ENCODE measurements at places on chromosomes 4 and X.

DNA sequence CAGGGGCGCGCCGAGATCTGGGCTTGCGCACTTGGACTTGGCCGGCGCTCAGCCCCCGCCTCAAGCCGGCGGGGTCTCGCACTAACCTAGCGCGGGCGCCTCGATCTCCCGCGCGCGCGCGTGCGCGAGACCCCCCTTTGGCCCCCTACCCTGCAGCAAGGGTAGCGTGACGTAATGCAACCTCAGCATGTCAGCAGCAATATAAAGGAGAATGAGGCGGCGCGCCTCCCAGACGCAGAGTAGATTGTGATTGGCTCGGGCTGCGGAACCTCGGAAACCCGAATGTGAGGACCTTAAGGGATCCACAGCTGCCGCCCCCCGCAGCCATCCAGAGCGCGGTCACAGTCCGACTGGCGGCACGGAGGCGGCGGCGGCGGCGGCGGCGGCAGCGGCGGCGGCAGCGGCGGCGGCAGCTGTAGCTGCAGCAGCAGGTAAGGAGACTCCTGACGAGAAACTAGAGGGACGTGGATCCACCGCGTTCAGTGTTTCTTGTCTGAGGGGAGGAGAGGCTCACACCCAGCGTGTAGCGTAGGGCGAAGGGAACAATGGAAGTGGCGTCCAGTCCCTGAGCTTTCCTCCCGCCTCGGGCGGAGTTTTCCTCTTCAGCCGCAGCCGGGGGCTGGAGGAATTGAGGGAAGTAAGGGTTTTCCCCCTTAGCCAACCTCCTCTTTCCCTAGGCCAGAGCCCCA, at the start of the genes SATL1 and ZNF711:
TSS of gene SATL1 (minus strand) at position 19 of the 689 bp plus-strand sequence. CDS start 134,811 bp downstream, outside the sequence.
TSS of gene ZNF711 (plus strand) at position 231 of the 689 bp plus-strand sequence. CDS start 3,582 bp downstream, outside the sequence.
- DNase-seq = peak; percentile 14

DNA sequence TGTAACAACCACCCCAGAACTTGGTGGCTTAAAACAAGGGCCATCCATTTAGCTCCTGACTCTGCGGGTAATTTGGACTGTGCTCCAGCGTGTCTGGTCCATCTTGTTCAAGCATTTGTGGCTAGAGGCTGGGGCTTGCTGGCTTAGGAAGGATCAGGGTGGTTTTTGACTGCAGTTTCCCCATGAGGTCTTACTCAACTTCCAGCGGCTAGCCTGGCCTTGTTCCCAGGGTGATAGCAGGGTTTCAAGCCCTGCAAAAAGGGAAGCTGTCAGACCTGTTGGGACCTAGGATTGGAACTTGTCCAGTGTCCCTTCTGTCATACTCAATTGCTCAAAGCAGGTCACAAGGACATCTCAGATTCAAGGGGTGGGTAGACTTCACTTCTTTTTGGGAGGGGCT, 205.9 kb downstream of the STIM2 start:
- DNase-seq = no peak

DNA sequence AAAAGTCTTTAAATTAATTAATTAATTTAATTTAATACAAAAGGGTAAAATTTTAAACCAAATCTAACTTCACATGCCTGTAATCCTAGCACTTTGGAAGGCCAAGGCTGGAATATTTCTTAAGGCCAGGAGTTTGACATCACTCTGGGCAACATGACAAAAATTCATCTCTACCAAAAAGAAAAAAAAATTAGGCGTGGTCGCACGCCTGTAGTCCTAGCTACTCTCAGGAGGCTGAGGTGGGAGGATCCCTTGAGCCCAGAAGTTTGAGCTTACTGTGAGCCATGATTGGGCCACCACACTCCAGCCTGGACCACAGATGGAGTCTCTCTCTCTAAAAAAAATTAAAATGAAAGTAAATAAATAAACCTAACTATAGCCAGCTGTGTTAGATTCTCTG, 39.2 kb upstream of the ANTXR2 start:
- no peak for DNase-seq

- peak; percentile 11 for DNase-seq
Observed at GRCh38 chrX:24498181-24498580, 33.1 kb downstream of the PDK3 start.

DNA sequence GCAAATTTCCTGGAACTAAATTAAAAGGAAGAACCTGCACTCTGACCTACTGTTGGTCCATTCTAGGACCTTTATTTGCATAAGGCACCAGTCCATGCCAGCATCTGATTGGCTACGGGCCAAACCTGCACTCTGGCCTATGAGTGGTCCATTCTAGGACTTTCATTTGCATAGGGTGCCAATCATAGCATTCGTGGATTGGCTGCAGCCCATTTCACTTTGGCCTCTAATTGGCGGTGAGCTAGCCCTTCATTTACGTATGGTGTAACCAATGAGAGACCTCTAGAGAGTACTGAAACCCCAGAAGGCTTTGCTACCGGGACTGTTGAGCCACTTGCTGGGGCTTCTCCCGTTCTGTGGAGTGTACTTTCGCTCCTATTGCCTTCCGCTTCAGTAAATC, 6.1 kb upstream of the RNF175 start:
- no peak for DNase-seq

DNA sequence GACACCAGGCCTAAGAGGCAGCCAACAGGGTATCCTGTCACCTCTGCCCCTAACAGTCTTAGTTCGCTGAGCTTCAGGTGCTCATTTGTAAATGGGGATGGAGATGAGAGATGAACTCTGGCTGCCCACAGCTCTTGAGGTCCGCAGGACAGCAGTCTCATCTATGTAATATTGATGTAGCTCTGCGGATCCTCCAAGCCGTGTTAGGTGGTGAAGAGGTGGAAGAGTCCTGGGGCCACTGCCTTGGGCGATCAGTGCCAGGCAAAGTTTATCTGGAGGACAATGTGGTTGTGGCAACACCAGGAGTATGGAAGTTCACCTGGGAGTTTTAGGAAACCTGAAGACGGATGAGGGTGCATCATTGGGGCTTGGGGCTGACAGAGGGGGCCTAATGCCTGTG, 13.4 kb downstream of the TRO start:
- DNase-seq = no peak

GRCh38 chr4:166839615-166840251, 394.6 kb downstream of the SPOCK3 start:
- DNase-seq = no peak

- DNase-seq = no peak
Observed at GRCh38 chr4:182286035-182286434, 42.8 kb downstream of the TENM3 start.

- no peak for DNase-seq
Observed at GRCh38 chr4:64341711-64342110, 67.5 kb downstream of the TECRL start.

GRCh38 chr4:139084804-139085093, 69.2 kb downstream of the NOCT start:
- no peak for DNase-seq

- DNase-seq = no peak
Observed at GRCh38 chr4:37604461-37604860, 81.7 kb downstream of the RELL1 start.

GRCh38 chrX:34859191-34859590, 83.4 kb upstream of the FAM47B start:
- DNase-seq = no peak

DNA sequence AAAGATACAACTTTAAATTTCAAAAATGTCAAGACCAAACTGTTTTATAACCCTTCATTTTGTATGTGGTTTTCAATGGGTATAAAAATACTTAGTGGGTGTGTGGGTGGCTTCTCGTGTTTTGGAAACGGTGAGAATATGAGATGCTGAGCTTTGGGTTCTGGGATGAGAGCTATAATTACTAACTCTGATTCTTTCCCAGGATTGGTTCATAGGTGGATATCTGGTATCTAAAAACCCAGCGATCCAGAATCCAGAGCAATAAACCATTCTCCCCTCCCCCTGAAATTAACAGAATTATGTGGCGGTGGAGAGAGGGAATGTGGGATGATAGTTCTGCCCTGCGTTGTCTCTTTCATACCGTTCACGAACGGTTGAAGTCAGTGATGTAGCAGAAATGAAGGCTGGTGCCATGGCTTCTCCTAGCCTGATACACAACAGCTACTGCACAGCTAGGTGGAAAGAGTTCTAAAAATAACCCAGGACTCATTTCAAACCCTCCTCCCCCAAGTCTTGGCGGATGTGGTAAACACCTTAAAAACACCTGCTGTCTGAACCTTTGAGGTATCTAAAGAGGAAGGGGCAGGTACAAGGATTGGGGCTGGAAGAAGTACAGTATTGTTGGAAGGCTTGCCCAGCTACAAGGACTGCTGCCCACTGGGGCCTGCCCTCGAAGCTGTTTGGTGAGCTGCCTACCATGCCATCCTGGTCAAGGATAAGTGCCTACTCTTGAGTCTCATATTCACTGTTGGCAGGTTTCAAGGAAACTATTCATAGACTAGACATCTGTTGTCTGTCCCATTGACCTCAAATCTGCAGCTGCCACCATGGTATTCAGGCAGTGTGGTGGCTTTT, 44.5 kb downstream of the SEPTIN11 start:
- DNase-seq = peak; percentile 41

DNA sequence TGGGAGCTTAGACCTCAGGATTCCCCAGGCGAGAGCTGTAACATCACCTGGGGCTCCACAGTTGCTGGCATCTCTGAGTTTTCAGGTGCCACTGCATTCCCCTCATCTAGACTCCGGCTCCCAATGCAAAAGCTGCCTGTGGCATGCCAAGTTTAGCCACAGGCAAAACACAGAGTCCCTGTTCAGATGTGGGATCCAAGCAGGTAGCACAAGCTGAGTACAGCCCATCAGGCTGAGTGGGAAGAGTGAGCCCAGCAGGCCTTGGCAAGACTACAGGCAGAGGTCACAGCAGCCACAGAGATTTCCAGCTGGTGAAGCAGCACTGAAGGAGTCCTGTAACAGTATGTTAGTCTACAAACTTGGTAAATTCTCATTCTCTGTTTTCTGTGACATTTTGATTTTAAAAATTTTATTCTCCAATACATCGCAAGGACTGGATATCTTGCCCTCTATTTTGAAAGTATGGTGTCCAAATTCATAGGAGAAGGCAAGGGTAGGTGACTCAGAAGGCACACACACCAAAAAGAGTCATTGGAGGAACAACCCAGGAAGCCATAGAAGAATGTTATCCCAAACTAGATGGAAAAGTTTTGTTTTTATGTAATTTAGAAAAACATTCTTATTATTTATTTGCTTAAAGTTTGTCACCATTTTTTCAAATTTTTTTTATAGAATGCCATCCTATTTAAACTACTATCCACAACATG, 13.6 kb upstream of the CXCL2 start:
- DNase-seq = no peak

- DNase-seq = no peak
Observed at GRCh38 chr4:98571161-98571786, 87.1 kb downstream of the TSPAN5 start.

DNA sequence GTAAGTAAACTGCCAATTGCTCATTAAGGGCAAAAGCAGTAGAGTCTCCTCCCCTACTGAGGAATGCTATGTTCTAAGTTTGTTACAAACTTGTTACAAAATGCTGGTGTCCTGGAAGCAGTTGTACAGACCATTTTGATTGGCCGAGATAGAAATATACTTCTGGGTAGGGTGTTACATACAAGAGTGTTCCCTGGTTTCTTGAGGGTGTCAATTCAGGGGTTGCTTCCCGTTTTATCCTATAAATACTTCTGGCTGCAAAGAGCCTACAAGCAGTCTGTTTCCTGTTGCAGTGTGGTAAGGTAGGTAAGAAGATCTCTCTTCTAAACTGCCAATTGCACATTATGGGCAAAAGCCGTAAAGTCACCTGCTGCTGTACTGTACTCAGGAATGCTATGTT, 5.7 kb downstream of the TRPC5OS start:
- DNase-seq = no peak

DNA sequence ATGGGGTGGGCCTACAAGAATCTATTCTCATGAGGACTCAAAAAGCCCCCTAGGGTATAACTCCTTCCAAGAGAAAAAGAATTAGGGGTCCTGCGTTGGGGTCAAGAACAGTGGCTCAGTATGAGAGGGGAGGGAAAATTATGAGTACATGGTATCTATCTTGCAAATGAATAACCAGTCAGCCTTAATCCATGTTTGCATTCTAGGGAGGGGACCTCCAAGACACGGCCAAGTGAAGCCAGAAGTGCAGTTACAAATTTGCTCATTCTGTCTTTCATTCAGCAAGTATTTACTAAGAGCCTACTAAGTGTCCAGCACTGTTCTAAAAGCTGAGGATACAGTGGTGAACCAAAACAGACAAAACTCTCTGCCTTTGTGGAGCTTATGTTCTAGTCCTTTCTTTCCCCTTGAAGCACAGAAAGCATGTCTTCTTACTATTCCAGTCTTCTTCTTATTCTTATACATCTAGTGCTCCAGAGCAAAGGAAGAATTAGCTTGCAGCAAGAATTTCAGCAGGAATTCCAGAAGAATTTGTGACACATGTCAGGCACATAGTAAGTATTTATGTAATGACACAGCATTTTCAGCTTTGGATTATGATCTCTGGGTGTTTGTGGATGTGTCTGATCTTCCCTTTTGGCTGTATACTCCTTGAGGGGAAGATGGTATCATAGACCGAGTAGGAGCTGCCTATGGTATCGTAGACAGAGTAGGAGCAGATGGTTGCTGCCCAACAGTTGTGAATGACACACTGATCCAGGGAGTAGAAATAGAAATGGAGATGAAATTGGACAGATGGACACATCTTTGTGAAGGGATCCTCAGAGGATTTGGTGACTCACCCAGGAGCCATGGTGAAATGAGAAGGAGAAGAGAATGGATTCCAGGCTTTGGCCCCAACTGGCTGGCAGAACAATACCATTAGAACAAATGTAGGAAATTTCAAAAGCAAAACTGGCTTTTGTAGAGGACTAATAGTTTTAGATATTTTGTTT, 75.9 kb downstream of the COQ2 start:
- DNase-seq = no peak

DNA sequence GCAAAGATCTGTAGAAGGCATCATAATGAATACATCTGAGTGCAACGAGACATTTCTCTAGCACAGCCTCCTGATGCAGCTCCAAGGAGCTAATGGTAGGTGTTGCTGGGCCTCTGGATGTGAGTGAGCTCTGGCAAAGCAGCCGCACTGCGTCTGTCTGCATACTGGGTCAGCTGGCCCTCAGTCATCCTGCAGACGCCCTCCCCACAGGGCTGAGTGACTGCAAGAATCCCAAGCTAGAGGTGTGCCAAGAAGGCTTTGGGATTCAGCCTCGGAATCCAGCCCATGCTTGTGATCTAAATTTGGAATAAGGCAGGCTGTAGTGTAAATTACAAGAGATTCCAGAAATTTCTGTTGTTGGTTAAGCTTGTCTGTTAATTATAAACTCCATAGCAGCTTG, 18.5 kb downstream of the HERC3 start:
- DNase-seq = no peak

GRCh38 chrX:11867610-11868345, 109.7 kb downstream of the MSL3 start:
- no peak for DNase-seq

GRCh38 chrX:97931586-97931985, 1047.9 kb downstream of the RPA4 start:
- no peak for DNase-seq

DNA sequence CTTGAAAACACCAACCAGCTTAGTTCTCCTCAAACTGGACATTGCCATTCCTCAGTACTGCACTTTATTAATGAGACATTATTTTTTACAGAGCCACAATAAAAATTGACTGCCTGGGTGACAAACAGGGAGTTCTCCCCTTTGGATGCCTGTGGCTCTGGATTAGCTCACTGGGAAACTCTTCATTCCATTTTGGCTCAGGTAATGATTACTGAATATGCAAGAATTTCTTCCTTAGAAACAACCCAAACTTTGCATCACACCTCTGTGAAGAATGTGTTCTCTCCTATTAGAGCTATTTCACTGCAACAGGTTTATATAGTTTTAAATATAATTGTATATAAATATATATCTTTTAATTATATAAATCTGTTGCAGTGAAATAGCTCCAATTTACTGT, 2065.8 kb downstream of the ARAP2 start:
- no peak for DNase-seq
